ENCODE measurements at places on chromosomes 16 and 17.

GRCh38 chr16:50067290-50067853 lies 1.6 kb downstream of the HEATR3 start:
- no peak for DNase-seq

- no peak for DNase-seq
Observed at GRCh38 chr16:30527635-30528178, 1.3 kb upstream of the ZNF768 start.

DNA sequence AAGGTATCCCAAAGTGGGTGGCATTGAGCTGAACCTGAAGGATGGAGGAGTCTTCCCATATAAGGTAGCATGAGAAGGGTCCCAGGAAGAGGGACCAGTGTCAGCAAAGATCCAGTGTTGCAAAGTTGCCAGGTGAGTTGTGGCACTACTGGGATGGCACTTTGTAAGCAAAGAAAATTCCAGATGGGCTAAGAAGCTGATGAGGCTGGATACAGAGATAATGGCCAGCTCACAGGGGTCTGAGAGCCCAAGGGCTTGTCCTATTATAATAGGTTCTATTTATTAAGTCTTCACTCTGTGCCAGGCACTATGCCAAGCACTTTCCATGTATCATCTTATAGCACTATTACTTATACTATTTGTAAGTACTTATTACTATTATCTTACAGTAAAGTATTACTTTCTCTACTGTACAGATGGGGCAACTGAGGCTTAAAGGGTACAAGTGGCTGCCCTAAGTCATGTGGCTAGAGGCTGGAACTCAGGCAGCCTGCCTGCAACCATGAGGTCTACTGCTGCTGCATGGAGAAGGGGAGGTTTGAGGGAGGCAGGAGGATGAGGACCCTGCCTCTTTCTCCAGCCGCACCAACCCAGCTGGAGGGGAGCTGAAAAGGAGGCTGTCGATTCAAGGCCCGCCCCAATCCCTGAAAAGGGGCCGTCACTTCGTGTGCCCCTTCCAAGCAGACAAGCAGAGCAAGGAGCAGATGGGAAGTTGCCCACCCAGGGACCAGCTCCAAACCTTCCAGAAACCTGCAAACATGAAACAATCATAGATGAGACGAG lies 86.5 kb downstream of the C16orf78 start:
- DNase-seq: no peak

- no peak for DNase-seq
Observed at GRCh38 chr16:17155936-17156335, 314.8 kb downstream of the XYLT1 start.

DNA sequence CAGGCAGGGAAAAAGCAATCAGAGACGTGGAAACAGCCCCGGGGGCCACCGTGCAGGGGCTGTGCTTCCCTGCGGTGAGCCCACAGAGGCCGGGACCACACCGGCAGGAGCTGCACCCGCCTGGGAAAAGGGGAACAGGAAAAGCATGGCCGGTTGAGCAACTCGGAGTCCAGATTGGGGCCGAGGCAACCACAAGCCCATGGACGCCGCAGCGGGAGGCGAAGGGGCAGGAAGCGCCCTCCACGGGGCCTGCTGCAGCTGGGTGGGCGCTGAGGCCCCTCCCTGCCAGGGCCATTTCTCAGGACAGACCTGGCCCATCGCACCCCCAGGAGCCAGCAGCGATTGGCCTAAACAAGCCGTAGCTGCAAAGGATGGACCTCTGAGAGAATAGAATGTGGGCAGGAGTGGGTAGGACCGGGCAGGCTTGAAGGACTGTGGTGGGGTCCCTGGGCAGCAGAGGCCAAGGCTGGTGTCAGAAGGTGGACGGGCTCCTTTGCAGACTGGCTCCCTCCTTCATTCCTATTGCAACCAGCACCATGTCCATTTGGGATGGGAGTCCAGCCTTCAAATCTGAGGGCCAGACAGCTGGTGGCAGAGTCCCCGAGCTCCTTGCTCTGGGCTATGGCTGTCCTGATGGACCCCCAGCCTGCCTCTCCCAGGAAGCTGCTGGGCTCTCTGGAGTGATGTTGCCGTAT lies 30.4 kb downstream of the COX4I1 start:
- DNase-seq: no peak

DNA sequence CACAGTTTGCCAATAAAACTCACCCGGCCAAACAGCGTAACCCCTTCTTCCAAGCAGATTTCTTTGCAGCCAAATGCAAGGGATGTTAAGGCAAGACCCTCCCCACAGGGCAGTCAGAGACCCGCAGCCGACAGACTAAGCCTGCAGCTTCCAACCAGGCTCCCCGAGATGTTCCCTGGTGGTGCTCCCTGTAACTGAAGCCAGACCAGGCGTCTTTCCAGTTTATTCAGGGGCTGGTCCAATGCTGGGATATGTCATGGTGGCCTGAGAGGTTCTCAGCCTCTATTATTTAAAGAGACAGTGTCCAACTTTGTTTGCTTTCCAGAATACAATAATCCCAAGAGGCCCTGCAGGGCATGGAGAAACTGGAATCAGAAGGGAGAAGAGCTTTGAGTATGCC lies at the start of gene PMP22:
Gene PMP22, minus strand, starts transcription at position 196 of the 400 bp plus-strand sequence. CDS start 4,599 bp downstream, outside the sequence.
- DNase-seq: no peak

DNA sequence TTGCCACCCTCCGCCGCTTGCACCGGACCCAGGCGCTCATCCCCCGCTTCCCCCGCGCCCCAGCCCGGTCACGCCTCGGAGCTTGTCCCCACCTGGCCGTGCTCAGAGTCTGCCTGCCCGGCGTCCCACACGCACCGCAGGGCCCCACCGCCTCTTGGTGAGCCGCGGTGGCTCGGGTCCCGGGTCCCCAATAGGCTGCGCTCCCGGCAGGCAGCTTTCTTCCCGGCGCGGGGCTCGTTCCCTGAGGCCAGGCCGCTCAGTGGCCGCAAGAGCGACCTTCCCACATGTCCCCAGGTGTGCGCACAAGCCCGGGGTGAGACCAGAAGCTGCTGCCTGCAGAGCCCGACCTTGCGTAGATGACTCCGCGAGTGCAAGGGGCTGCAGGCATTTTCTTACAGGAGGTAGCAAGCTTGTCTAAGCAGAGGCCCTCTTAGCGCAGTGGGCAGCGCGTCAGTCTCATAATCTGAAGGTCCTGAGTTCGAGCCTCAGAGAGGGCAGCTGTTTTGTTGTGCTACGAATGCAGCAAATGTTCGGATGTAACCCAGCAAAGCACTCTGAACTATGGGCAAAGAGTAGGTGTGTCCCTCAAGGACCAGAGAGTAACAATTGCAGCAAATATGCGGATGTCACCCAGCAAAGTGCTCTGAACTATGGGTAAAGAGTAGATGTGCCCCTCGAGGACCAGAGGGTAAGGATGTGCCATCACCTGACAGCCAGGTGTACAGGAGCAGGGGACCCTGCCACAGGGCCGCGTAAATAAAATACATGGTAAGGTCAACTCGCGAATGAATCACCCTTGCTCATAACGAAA lies 15.6 kb downstream of the TLE7 start:
- DNase-seq: peak; percentile 79

DNA sequence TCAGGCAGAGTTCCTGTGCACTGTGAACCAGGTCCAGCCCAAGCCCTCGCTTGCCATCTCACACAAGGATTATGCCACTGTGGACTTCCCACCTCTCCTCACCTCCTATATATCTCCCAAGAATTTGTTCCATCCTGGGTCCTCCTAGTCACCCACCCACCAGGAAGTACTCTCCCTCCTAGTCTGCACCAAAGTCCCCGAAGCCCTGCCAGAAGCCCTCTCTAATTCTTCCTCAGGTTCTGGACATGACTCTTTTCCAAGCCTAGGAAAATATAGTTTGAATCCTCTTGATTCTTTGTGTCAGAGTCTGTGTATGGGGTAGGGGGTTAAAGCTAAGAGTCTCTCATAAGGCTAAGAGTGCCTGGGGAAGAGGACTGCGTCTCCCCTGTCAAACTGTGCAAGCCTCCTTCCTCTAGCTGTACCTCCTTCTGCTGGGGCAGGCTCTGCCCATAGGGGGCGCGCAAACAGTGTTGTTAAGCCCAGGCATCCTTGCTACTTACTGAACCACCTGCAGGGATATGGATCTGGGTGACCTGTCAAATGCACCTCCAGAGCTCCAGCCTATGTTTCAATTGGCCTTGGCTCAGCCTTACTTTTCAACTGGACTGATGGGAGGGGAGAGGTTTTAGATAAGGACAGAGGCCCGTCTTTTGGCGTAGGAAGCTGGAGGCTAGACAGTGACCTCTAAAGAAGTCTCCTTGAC lies 16.6 kb upstream of the DLX4 start:
- peak; percentile 48 for DNase-seq

DNA sequence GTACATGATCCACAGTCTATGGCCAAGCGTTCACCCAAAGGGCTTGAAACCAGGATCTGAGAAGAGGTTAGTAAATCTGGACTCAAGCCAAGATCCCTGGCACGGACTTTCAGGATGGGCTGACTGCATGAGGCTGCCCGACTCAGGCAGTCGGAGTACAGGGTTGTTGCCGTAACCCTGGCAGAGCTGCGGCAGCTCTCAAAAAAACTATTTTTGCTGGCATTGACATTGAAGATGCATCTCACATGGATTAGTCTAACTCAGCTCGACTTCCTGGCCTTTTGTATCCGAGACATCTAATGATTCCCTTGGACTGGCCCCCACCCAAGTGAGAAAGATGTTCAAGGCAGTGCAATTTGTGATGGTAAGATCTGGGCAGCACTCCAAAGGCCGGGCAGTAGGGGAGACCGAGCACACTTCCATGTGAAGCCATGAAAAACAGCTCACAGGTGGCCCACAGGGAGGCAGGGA lies 6.2 kb downstream of the SLC47A1 start:
- DNase-seq: no peak

DNA sequence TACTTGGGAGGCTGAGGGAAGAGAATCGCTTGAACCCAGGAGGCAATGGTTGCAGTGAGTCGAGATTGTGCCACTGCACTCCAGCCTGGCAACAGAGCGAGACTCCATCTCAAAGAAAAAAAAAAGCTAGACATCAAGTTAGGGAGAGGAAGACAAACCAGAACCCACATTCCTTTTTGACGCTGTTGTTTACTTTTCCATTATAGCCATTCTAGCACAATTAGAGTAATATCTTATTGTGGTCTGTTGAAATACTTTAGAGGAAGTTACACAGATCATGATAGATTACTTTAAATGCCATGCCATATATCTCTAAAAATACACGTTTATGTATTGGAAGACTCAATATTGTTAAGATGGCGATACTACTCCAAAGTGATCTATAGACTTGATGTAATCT lies 16.5 kb upstream of the ABCC1 start:
- no peak for DNase-seq

DNA sequence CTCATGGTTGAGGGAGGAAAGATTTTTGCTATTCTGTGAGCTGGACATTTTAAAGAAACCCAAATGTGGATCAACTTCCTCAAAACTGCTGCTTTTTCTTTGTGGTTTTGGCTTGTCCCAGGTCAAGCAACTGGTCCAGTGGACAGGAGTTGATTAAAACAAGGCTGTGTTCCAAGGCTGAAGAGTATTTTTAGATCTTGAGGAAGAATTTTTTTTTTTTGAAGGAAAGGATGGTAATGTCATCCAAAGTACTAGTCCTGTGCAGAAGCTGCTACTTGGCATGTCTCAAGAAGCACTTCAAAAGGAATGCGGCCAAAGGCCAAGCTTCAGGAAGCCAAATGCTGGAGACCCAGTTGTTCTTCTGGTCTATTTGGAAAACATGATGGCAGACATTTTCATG lies 8.0 kb upstream of the MYH2 start:
- no peak for DNase-seq

DNA sequence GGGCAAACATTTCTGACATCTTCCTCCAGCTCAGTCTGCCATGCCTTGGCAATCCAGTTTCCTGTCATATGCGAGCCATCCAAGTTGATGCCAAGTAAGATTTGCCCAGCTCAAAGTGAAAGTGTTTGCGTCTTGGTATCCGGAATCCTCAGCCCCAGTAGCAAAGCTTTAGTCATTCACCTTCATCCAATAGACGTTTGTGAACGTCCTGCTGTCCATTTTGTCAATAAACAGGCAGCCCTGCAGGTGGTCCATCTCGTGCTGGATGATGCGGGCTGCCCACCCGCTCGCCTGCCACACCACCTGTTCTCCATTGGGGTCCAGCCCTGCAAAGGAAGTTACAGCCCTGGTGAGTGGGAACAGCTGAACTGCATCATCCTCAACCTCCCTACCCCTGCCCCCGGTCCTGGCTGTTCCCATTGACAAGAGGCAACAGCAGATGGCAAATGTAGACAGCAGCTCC lies 1.5 kb downstream of the PDF start:
- no peak for DNase-seq

DNA sequence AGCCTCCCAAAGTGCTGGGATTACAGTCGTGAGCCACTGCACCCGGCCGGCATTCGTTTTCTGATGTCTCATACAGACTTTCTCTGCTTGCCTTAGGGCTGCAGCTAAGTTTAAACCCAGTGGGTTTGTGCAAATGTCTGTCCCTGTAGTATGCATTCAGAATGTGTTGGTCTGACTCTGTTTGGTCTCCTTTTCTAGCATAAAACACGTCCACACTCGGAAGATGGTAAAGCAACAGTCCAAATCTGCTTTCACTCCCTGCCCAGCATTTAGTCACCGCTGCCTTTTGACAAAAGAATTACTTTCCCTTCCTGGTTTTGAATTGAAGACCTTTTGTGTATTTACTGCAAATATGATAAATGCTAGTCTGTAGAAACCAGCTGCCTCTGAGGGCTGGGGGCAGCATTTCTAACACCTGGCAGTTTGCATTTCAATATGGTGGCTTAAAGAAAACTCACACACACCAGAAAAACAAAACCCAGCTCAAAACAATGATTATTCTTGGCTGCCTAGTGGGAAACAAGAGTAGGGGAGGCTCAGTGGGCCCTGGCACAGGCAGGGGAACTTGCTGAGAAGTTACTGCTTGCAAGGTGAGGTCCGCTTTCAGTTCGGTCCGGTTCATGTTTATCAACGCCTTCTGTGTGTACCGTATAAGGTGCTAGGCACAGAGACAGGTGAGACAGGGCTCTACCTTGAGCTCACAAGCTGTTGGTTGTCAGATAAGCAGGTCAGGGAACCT lies 56.9 kb downstream of the MSI2 start:
- DNase-seq: no peak

- DNase-seq: no peak
Observed at GRCh38 chr16:85777583-85778310, 21.6 kb downstream of the EMC8 start.

DNA sequence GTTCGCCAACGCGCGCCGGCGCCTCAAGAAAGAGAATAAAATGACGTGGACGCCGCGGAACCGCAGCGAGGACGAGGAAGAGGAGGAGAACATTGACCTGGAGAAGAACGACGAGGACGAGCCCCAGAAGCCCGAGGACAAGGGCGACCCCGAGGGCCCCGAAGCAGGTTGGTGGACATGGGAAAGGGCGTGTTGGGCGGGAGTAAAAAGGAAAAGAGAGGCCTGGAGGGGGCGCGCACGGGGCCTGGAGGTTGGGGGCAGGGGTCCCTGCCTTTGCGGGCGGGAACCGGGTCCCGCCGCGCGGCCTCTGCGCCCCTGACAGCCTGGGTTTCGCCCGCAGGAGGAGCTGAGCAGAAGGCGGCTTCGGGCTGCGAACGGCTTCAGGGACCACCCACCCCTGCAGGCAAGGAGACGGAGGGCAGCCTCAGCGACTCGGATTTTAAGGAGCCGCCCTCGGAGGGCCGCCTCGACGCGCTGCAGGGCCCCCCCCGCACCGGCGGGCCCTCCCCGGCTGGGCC lies 2.1 kb downstream of the IRX5 start:
- no peak for DNase-seq
